Karpas-422 (cell line): ENCODE measurements at places on chromosomes 7 and 10.

GRCh38 chr10:71236286-71236685 lies 23.9 kb downstream of the UNC5B start:
- DNase-seq, result no peak

- DNase-seq, result no peak
These were observed 17.2 kb upstream of the PSMG3 start for GRCh38 chr7:1586827-1587705.

DNA sequence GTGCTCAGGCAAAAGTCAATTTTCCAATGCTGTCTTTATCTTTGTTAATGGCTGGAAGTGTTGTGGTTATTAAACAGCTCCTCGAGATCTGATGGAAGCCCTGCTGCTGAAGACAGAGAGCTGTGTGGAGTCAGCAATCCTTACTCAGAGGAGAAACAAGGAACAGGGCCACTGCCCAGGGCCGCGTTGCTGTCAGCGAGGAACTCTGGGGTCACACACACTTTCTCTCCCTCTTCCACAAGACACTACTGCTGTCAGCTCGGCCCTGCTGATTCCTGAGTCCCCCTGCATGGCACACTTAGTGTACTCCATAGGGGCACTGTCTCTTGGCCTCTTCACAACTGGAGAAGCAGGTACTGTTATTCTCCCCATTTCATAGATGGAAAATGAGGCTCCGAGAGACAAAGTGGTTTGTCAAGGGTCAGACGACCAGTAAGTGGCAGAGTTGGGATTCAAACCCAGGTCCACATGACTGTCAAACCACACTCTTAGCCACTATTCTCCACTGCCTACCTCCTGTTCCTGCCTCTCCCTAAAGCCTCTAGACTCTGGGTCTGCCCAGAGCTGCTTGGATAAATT lies 29.3 kb upstream of the PDCD4 start:
- no peak for DNase-seq

- peak; percentile 70 for DNase-seq
These were observed 27.2 kb downstream of the TAS2R41 start for GRCh38 chr7:143504937-143505297.

- DNase-seq, result no peak
These were observed 66.5 kb downstream of the DIP2C start for GRCh38 chr10:623014-623413.

GRCh38 chr7:132300599-132301277 lies 275.5 kb downstream of the PLXNA4 start:
- no peak for DNase-seq
